SK-N-SH treated with all-trans-retinoic acid at 6 μM for 48 hours (cell line): ENCODE measurements at places on chromosomes 11 and 22.

- peak; percentile 72 for ATAC-seq
Measured at GRCh38 chr11:102220728-102221467, 96.4 kb upstream of the BIRC3 start.

DNA sequence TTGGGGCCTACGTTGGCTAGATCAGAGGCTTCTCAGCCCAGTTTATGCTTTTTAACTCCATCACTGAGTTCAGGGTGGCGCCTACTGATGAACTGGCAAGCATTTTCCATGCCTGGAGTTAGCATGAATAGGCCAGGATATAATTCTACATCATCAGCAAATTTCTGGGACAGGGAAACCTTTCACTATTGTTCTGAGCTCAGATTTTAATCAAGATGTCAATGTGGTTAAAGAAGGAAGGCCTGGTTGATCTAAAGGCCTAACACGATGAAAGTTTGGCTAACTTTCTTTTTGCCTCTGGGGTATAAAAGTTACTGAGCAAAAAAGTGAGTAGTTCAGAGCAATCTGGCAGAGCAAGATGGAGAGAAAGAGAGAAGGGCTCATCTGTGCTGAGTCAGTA, 21.7 kb upstream of the IFITM3 start:
- ATAC-seq: no peak

GRCh38 chr22:35834061-35834460, 116.4 kb downstream of the APOL5 start:
- no peak for ATAC-seq

- peak; percentile 81 for ATAC-seq
Measured at GRCh38 chr11:27254744-27255446, 108.1 kb downstream of the CCDC34 start.

DNA sequence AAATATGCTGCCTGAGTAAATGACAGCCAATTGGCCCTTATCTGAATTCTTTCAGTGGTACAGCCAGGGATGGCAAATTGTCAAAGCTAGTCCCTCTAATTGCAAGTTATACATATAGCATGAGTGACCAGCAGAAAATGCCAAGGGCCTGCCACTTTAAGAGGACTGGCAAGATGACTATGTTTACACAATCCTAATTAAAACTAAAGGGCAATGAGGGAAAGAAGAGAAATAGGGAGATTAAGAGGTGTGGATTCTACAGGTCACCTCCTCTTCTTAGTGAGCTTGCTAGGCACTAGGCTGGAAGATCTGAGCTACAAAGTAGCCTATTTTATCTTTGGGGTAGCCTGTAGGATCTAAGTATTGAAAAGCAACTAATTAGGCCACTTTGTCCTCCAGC, 13.5 kb downstream of the NUMA1 start:
- ATAC-seq: no peak

GRCh38 chr11:124863137-124863825, 2.0 kb upstream of the ROBO3 start:
- ATAC-seq: peak; percentile 38; the same call in 2 of the 3 replicates

GRCh38 chr11:36108881-36109589, 165.2 kb downstream of the LDLRAD3 start:
- ATAC-seq: no peak

DNA sequence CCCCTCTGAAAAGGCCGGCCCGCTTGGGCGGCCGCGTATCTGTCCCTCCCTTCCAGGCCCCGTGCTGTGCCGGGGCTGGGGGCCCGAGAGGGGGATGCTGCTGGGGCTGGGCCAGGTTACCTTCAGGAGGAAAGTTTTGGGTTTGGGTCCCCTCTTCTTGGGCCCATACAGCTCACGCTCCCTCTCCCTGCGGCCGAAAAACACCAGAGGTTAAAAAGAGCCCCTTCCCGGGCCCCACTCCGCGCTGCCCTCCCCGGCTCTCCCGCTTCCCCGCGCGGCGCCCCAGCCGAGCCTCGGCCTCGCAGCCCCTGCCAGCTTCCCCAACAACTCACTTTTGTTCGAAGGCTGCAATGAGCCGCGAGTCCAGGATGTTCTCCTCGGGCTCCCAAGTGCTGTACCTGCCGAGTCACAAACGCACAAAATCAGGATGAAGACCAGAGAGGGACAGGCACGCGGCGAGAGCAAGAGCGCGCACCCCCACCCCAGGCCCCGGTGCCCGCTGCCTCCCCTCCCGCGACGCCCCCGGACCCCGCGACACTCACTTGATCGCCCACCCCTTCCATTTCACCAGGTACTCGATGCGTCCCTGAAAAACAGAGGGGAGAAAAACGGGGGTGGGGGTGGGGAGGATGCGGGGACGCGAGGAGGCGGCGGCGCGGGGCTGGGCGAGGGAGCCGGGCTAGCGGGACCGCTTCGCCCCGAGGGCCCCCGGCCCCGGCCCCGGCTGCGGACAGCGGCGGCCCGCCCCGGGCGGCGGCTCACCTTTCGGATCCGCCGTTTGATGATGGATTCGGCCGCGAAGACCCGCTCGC, 450 bp downstream of the CBX6 start:
- ATAC-seq: no peak

GRCh38 chr22:48209473-48210197, 1447.2 kb downstream of the TBC1D22A start:
- ATAC-seq: no peak

GRCh38 chr11:61287338-61287977, 7.7 kb downstream of the VWCE start:
- ATAC-seq: no peak

GRCh38 chr11:13920756-13921155, 41.8 kb upstream of the SPON1 start:
- ATAC-seq: no peak

- no peak for ATAC-seq
Measured at GRCh38 chr11:125496529-125496857, 428 bp upstream of the FEZ1 start.

- ATAC-seq: peak; percentile 73
Measured at GRCh38 chr11:12841946-12842630, 167.0 kb upstream of the RASSF10 start.

GRCh38 chr22:46803031-46803880, 40.8 kb downstream of the TBC1D22A start:
- ATAC-seq: peak; percentile 33; the same call in 2 of the 3 replicates

DNA sequence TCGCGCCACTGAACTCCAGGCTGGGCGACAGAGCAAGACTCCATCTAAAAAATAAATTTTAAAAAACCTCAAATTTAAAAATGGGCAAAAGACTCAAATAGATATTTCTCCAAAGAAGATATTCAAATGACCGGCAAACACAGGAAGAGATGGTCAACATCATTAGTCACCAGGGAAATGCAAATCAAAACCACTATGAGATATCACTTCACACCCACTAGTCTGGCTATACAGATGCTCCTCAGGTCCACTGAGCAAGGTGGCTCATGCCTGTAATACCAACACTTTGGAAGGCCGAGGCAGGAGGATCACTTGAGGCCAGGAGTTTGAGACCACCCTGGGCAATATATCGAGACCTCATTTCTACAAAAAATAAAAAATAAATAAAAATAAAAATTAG, 43.3 kb upstream of the SLC35C1 start:
- ATAC-seq: no peak

- peak; percentile 80 for ATAC-seq
Measured at GRCh38 chr11:57482782-57483561, 22.6 kb downstream of the RTN4RL2 start.
